Right lung (tissue), 10 donors: ENCODE measurements at places on chromosomes 4 and X. TPM values are rescaled to one million over a fixed set of nuclear protein-coding genes. Genes with fewer than 3 reads are reported as not detected.

CT55 gene
- polyA plus RNA-seq: not detected

GPR34 gene
- polyA plus RNA-seq: 6.3 TPM

SPANXN4 gene
- not detected for polyA plus RNA-seq

UGT2B11 gene
- polyA plus RNA-seq: 0.13 TPM

KLHL13 gene
- polyA plus RNA-seq: 3.4 TPM

HEPH gene
- polyA plus RNA-seq: 49.3 TPM

ERVMER34-1 gene
- polyA plus RNA-seq: 3.2 TPM

LINC00632 gene
- 27.4 TPM for polyA plus RNA-seq

SGMS2 gene
- polyA plus RNA-seq: 10.3 TPM

CENPVL1 gene
- not detected for polyA plus RNA-seq

IL21 gene
- polyA plus RNA-seq: not detected

COPS4 gene
- polyA plus RNA-seq: 63.5 TPM

IL2 gene
- not detected for polyA plus RNA-seq

SSX4 gene
- polyA plus RNA-seq: not detected

ZCCHC4 gene
- 17.1 TPM for polyA plus RNA-seq

GRSF1 gene
- 133 TPM for polyA plus RNA-seq

MGARP gene
- 0.45 TPM for polyA plus RNA-seq

RAB33A gene
- polyA plus RNA-seq: 0.42 TPM

KLHL34 gene
- 0.14 TPM for polyA plus RNA-seq

HAND2 gene
- 0.25 TPM for polyA plus RNA-seq

PDLIM5 gene
- 19.2 TPM for polyA plus RNA-seq

F8 gene
- 4.8 TPM for polyA plus RNA-seq

FSTL5 gene
- polyA plus RNA-seq: 0.81 TPM

EMCN gene
- 38.3 TPM for polyA plus RNA-seq

PPP3CA gene
- 55.6 TPM for polyA plus RNA-seq

NWD2 gene
- polyA plus RNA-seq: 0.03 TPM

FBXL5 gene
- 79.7 TPM for polyA plus RNA-seq

EGF gene
- polyA plus RNA-seq: 0.89 TPM

OTOP1 gene
- polyA plus RNA-seq: not detected

CTAG1B gene
- polyA plus RNA-seq: not detected
